Cerebellar cortex (tissue), 1 donor: ENCODE measurements at places on chromosomes 11 and 22.

DNA sequence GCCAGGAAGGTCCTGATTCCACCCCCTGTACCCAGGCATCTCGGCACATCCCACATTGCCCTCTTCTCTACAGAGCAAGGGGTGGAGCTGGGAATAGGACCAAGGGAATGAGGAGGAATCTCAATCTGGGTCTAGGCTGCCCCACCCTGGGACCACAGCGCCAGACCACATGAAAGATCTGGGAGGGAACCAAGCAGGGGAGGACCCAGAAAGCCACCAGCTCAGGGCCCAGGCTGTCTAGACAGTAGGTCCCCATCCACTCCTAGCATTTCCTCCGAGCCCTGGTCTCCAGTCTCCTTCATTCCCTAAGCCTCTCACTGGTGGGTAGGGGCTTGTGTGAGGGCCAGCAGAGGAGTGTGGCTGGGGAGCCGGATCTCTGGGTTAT lies 11.6 kb downstream of the PHLDB1 start:
- no peak for DNase-seq

DNA sequence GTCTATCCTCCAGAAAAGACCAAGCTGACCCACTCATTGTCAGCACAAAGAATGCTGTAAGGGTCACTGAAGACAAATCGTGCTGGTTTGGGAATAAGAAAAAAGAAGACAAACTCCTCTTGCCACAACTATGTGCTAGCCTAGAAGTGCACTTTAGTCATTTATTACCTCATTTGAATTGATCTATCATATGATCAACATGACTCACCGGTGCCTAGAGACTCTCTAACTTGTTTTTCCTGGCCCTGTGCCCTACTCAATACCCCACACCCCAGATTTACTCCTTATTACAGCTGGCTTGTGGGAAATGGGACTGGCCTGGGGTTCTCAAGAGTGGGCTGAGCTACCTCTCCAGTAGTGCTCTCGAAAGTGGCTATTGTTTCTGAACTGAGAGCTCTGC lies 35.9 kb upstream of the HORMAD2 start:
- DNase-seq = no peak

- peak; percentile 63 for DNase-seq
These were observed 1.4 kb downstream of the TMEM109 start for GRCh38 chr11:60915248-60915914.

GRCh38 chr11:105177658-105178057 lies 38.1 kb upstream of the CARD18 start:
- no peak for DNase-seq

- no peak for DNase-seq
These were observed 404.6 kb upstream of the DDI1 start for GRCh38 chr11:103631841-103632240.

GRCh38 chr11:65183201-65183891 lies 1.6 kb downstream of the CAPN1 start:
- DNase-seq = peak; percentile 18

DNA sequence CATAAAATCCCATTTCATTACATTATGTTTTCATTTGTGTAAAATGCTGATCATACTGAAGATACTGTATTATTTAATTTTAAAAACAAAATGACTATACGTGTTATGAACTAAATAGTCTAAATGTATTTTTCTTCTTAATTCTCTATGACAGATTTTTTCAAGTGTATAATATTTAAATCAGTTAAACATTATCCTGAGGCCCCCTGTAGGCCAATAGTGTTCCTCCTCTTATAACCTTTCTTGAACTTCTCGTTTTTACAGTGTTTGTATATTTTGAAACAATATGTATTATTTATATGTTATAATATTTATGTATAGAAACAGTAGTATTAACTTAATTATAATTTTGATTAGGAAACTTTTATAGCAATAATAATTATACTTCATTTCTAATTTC lies 151.1 kb upstream of the CHORDC1 start:
- no peak for DNase-seq

DNA sequence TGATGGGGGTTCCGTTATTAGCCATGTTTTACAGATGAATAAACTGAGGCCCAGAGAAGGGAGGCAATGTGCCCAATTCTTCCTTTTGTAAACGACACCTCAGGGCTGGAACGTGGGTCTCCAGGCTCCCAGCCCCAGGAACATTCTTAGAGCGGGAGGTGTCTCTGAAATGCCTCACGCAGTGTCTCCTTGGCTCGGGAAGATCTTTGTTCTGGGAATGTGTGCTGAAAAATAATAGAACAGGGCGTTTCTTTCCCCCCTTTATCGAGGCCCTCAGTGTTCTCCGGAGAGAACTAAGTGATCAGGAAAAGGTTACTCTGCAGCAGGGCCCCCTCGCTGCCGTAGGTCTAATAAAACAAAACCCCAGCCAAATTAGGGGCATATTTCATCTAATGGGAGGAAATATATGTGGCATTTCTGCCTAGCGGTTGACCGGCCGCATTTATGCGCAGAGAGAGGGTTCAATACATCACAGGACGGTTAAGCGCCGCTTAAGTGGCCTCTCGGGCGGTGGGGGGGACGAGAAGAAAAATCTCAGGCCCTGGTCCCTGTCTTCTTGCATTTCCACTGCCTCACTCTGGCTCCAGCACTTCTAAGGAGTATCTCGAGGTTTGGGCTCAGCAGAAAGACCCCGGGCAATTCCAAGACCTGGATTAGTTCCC lies 564.3 kb downstream of the MN1 start:
- DNase-seq = no peak

DNA sequence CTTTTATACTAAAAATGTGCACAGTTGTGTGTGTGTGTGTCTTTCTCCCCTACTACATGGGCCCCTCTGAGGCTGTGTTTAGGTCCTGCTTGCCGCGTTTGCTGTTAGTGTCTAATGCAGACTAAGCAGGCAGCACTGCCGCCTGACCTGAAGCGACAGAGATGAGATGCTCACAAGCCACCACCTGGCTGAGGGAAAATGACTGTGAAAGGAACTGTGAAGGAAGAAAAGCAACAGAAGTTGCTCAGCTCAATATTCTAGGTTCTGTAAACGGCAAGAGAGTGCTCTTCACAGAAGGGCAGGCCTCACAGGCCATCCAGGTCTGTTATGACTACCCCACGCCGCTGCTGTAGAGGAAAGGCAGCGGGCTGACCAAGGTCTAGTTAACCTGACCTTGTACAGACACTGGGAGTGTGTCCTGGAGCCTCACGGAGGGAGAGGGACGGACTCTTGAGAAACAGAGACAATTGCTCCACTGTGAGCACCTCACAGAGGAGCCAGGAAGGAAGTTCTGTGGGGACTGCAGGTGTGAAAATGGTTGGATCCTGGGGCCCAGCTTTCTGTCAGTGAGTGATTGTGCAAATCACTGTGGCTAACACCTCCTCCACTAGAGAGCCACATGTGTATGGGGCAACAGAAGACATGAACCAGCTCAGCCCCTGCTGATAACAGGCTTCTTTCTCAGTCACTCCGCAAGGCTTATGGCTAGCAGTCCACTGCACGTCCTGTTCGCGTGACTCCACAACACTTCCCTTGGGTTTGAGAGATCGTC lies 31.3 kb upstream of the YPEL1 start:
- no peak for DNase-seq

GRCh38 chr11:31199378-31199777 lies 170.2 kb downstream of the DCDC1 start:
- no peak for DNase-seq

DNA sequence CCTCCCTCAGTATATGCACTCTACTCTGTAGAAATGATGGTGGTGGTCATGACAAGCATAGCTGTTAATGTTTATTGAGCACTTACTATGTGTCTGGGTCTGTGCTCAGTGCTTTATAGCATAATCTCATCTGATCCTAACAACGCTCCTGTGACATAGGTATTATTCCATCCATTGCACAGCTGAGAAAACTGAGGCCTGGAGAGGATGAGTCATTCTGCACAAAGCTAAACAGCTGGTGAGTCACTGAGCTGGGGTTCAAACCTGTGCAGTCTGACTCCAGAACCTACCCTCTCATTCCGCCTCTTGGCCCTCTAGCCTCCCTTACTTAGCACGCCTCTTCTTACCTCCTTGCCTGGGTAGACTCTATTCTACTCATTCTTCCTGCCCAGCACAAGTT lies 41.7 kb downstream of the PRDM11 start:
- no peak for DNase-seq

DNA sequence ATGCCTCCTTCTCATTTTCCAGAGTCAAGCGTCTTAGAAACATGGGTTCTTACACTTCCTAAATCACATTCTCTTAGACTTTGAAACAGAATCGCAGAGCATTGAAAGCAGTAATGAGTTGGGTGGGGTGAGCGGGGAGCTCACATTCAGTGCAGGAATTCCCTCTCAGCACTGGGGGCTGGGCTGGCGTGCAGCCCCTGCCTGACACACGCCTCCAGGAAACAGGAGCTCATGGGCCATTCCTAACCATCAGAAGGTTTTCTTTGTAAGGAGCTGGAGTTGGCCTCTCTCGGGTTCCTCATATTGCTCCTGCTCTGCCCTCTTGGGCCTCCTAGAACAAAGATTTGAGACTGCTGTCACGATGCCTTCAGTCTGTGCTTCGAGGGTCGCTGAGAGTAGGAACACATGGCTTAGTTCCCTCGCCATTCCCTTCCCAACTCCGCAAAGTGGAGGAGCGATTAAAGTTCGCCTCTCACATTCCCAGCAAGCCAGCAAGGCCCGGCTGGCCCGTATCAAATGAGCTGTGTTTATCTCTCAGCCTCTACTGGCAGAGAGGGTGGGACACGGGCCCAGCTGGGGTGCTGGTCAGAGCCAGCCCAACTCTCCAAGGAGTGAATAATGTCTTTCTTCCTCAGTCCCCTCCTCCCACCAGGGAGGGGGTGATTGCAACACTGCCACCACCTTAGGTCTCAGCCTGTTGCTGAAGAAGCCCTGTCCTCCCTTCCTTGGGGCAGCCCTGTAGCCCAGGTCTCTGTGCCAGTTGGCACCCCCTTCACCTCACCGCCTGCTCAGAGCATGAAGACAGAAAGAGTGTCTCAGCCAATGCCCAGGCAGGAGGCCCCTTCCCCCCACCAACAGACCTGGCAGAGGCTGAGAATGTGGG lies 10.4 kb downstream of the CHRDL2 start:
- peak; percentile 68 for DNase-seq

GRCh38 chr11:32478277-32478731 lies 43.0 kb upstream of the WT1 start:
- no peak for DNase-seq

- no peak for DNase-seq
These were observed 35.9 kb upstream of the GRAMD4 start for GRCh38 chr22:46584081-46584921.

GRCh38 chr11:130827451-130828377 lies 88.6 kb downstream of the SNX19 start:
- DNase-seq = no peak

- DNase-seq = no peak
These were observed 743.5 kb downstream of the BRD1 start for GRCh38 chr22:49084206-49084605.

DNA sequence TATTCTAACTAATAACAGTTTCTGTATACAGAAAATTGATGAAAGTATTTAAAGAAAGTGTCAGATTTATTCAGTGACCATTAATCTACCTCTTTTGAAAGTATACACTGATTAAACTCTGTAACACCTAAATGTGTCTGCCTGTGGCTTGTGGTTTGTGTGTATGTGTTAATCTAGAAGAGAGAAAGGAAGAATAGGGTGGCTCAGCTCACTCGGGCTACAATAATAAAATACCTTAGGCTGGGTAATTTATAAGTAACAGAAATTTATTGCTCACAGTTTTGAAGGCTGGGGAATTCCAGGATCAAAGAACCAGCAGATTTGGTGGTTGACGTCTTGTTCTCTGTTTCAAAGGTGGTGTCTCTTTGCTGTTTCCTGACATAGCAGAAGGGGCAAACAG lies 13.6 kb upstream of the OR5AS1 start:
- no peak for DNase-seq

DNA sequence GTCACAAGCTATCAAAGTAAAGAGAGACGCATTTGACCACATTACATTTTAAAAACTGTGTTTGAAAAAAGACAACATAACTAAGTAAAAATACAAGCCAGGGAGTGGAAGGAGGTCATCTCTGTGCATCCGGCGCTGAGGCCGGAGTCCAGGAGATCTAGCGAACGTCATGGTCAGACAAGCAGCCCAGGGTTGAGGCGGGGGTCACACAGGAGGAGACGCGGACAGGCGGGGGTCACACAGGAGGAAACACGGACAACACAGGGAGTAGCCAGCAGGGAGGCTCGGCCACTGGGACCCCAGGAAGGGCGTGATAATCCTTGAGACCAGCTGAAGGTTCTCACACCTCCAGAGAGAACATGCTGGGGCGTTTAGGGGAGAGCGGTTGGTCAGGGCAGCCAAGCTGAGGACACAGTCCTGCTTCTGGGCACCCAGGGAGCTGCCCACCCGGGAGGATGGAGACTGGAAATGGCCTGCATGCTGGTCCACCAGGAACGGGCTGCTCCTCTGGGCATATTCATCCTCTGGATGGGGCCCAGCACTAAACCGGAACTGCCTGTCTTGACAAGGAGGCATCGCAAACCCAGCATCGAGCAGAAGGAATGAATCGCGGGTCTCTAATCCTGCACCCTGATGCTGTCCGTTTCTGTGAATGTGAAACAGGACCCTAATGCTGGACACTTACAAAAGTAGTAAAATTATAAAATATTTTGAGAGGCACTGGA lies 40.9 kb upstream of the MUC5AC start:
- no peak for DNase-seq

- DNase-seq = no peak
These were observed 3.7 kb downstream of the ADAMTS15 start for GRCh38 chr11:130452176-130452575.

DNA sequence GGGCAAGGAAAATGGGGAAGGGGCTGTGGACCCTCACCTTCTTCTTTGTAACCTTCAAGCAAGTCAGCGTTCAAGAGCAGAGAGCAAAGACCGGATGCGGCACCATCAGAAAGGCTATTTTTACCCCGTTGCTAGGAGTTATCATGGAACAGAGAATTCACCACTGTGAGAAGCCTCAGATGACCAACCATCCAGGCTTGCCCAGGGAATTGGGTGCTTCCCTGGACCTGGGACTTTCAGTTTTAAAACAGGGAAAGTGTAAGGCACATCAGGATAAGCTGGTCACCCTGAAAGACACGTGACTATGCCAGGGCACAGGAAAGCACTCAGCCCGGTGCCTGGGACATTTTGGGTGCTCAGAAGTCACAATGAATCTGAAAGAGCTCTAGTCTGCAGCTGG lies 10.4 kb downstream of the GALNT18 start:
- no peak for DNase-seq

DNA sequence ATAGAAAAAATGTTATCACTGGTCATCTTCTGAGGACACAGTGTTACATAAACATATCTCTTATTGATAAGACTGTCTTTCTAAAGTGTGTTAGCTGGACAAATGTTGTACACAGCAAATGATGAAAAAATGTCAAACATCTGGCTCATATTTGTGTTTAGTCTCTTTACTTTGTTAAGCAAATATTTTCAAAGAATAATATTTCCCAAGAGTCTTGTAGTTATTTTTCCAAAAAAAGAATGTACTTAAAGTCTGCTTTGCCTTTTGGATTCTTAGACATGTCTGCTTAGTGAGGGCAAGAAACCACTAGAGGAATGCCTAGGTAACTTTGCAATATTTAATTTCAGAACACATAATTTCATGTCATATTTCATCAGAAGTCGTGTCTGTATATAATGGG lies 23.9 kb upstream of the CCDC179 start:
- no peak for DNase-seq
